ENCODE measurements at places on chromosomes 5 and 9. TPM values are rescaled to one million over a fixed set of nuclear protein-coding genes. Genes with fewer than 3 reads are reported as not detected.

Gene FSD1L
- total RNA-seq = 0.46 TPM

DNA sequence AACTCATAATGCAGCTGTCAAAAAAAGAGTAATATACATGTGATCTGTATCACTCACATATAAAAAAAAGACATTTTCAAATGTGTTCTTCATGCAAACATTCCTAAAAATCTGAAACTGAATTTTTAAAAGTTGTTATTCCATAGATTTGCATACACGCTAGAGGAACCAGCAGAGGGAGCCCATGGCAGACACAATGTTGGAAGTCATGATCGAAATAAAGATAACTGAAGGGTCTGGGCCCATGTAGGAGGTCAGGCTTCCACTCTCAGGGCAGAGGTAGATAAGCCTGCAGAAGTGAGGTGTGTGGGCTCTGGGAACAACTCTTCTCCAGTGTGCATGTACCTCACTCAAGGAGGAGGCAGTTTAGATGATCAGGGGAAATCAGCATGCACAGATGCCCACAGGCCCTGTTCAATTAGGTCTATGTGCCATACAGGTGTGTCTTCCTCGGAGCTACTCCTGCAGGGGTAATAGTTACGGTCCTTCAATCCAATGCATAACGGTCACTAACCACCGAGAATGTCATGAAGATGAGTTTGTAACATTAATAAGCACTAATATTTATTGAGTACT is 208.6 kb downstream of the EPB41L4A start:
- DNase-seq = no peak

DNA sequence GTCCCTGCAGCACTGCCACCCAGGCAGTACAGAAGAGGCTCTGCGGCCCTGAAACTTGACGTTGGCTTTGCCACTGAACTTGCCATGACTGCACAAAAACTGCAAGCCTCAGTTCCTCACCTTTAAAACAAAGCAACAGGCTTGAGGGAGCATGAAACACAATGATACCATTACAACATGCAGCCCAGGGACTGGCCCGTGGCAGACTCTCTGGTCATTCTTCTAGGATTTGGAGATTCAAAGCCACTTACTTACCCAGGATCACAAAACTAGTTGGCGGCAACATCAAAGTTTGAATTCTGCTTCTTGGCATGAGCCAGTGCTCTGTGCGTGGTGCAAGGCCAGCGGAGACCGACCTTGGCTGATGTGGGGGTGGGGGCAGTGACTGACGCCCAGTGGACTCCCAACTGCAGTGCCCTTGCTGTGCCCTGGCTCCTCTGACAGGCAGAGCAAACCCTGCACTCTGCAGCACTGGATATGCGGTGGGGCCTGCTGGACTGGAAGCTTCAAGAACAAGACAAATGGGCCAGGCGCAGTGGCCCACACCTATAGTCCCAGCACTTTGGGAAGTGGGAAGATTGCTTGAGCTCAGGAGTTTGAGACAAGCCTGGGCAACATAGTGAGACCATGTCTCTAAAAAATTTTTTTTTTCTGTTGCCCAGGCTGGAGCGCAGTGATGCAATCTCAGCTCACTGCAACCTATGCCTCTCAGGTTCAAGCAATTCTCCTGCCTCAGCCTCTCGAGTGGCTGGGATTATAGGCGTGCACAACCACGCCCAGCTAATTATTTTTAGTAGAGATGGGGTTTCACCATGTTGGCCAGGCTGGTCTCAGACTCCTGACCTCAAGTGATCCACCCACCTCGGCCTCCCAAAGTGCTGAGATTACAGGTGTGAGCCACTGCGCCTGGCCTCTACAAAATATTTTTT is 18.9 kb downstream of the SQSTM1 start:
- peak; percentile 68 for DNase-seq

- no peak for DNase-seq
Measured at GRCh38 chr5:116674881-116675625, 100.4 kb upstream of the SEMA6A start.

Gene GNAQ
- 15.9 TPM for total RNA-seq

Gene WWC1
- total RNA-seq = 74.4 TPM

Gene QRFP
- not detected for total RNA-seq

DNA sequence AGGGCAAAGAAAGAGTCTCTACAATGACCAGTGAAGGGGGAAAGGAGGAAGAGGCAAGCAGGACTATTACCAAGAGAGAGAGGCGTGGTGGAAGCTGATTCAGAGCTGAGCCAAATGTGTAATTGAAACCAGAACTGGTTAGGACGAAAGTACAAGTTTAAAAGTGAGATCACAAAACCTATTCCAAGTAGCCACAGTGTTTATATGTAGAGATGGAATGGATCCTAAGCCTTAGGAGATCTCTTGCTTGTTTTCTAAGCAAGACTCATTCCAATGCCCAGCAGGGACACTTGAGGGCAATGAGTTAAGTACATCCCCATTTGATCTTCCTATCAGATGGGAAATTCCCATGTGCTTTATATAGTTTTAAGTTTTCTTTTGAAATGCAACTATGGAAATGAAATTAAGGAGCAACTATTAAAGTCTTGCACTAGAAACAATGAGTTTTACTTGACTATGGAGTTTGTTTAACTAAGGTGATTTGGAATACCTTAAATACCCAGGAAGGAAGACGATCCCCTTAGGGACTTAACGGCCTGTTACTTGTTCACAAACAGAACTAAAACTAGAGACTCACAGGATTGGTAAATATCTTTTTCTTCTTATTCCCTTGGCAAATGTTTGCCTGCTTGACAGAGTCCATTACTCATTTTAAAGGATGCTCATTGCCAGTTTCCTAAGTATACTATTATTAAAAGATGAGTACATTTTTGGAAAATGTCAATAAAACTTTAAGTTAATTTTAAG is 51.1 kb upstream of the SNX2 start:
- no peak for DNase-seq

- no peak for DNase-seq
Measured at GRCh38 chr5:143105216-143105905, 298.1 kb downstream of the NR3C1 start.

Measured in right lobe of liver (tissue), 6 donors.